CD4-positive, alpha-beta T cell treated with Interleukin-15 for 1 hour (primary cell): ENCODE measurements at places on chromosomes 12 and 14.

GRCh38 chr12:29273178-29273843, 107.7 kb downstream of the ERGIC2 start:
- DNase-seq: no peak

DNA sequence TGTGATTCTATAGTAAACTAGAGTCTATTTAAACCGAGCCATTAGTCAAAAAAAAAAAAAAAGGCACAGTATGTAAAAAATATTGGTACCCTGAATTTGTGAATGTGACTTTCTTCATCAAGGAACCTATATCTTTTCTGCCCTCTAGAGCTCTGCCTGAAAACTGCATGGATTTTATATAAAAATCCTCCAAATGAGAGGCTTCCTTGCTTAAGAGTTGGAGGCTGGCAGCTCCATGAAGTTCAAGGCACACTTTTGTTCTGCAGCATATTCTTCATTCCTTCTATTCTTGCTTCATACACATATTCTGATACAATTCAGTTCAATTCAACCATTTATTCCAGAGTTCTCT, 23.1 kb upstream of the NKX2-8 start:
- DNase-seq: no peak

- no peak for DNase-seq
Observed at GRCh38 chr14:102588821-102589220, 3.6 kb upstream of the RCOR1 start.

- DNase-seq: no peak
Observed at GRCh38 chr14:64707661-64708060, 3.4 kb downstream of the PLEKHG3 start.

GRCh38 chr12:62694116-62694515, 227.5 kb downstream of the MON2 start:
- DNase-seq: no peak

- peak; percentile 77 for DNase-seq
Observed at GRCh38 chr12:14952299-14952921, 9.0 kb downstream of the ARHGDIB start.

DNA sequence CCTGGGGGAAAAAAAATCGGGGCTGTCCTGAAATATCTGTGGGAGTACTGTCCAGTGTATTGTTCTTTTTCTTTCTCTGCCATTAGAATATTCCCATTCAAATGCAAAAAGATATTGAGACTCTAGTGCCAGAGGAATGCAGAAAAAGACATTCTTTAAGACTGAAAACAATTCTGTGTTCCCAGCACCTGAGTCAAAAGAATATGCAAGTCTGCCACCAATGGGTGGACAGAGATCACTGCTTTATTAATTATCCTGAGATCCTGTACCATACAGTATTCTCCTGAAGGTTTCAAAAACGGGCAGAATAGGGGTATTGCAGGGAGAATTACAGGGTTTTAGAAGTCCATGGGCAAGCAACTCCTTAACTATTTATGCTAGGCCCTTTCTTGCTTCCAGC, 361.8 kb downstream of the C12orf50 start:
- DNase-seq: no peak

- no peak for DNase-seq
Observed at GRCh38 chr12:894226-894625, 55.3 kb downstream of the RAD52 start.

DNA sequence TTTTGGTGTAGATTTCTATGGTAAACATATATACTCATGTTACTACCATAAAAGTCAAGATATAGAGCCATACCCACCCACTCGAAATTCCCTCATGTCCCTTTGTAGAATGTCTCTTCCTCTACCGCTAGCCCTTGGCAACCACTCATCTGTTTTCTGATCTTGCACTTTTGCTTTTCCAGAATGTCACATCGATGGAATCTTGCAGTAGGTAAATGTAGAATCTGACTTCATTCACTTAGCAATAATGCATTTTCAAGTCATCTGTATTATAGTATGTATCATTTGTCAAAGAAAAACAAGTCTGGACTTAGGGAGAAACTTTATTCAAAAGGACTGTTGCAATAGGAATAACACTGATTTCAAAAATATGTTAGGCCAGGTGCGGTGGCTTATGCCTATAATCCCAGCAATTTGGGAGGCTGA, 19.3 kb upstream of the CLEC2D start:
- DNase-seq: no peak

DNA sequence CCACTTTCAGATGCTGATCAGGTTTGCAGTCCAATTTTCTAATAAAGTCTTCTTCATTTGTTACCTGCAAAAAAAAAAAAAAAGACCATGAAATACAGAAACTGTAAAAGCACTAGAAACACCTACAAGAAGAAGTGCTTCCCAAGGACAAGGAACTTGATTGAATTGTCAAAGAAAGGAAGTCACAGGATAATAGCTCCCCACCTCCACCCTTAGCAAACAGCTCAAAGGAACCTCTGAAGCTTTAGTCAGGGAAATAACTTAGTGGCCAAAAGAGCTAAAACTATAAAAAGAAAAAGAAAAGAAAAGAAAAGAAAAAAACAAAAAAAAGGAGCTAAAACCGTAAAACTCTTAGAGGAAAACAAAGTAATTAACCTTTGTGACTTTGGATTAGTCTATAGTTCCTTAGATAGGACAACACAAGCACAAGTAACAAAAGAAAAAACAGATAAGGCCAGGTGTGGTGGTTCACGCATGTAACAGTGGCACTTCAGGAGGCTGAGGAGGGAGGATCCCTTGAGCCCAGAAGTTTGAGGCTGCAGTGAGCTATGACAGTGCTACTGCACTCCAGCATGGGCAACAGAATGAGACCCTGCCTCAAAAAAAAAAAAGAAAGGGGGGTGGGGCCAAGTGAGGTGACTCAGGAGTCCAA, 28.5 kb downstream of the ZFYVE1 start:
- DNase-seq: no peak

- no peak for DNase-seq
Observed at GRCh38 chr12:21607701-21608100, 3.1 kb upstream of the GYS2 start.

- DNase-seq: no peak
Observed at GRCh38 chr12:57491393-57492280, 3.8 kb downstream of the MARS1 start.

GRCh38 chr14:96631030-96631429, 128.8 kb downstream of the PAPOLA start:
- no peak for DNase-seq

- peak; percentile 26 for DNase-seq
Observed at GRCh38 chr12:93785249-93786010, 108.3 kb downstream of the CRADD start.

DNA sequence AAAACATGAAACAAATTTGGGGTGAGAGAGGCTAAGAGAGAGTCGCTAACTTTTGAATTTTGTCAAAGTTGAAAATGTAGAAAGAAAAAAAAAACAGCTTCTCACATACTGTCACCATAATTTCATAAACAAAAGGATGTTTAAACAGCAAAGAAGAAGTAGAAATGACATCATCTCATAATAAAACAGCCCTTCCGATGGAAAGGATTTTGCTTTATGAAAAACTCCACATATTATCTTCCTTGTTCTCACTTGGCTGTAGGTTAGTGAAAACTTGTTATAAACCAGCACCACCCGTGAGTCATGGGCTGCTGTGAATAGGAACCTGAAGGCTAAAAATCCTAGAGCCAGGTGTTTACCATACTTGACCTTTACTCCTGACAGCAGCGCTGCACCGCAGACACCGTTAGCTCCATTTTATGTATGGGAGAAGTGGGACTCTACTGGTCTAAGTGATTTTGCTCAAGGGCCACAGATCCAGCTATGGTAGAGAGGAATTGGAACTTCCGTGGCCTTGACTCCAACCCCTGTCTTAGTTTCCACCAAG, 63.0 kb upstream of the VRK1 start:
- no peak for DNase-seq

- DNase-seq: no peak
Observed at GRCh38 chr14:33742166-33742565, 208.7 kb downstream of the EGLN3 start.

GRCh38 chr14:28577187-28577586, 189.4 kb upstream of the FOXG1 start:
- no peak for DNase-seq
